ENCODE measurements at places on chromosomes 12 and 14. TPM values are rescaled to one million over a fixed set of nuclear protein-coding genes. Genes with fewer than 3 reads are reported as not detected.

DNA sequence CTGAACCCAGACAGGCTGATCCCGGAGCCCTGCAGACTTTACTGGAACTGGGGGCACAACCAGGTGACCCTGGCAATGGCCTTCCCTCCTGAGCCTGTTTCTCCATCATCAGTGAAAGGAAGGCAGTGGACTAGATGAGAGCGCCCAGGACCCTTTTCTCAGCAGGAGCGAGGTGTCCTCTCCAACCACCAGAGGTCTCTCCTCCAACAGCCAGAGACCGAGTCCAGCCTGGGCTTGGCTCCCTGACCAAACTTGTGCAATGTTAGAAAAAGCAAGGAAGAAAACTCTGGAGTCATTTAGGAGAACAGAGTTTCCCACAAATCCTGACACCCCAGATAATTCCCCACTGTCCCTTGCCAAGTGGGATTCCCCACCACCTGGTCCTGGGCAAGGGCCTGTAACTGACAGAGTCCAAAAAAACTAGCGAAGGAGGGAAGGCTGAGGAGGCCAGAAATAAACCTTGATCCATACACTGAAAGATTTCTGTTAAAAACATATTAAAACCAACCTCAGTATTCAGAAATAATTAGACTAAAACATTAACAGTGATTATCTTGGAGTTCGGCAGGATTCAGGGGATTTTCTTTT lies 9.0 kb downstream of the RPS6KL1 start:
- DNase-seq = peak; percentile 90

Gene IL23A
- 0.19 TPM for polyA plus RNA-seq

GRCh38 chr12:118694128-118694775 lies 287.1 kb upstream of the SRRM4 start:
- DNase-seq = no peak

Gene HVCN1
- polyA plus RNA-seq = 3.1 TPM

- peak; percentile 64 for DNase-seq
These were observed 1.9 kb upstream of the PIWIL1 start for GRCh38 chr12:130335517-130336392.

Gene KCNH3
- 0.09 TPM for polyA plus RNA-seq

Gene SMAGP
- polyA plus RNA-seq = 41.0 TPM

DNA sequence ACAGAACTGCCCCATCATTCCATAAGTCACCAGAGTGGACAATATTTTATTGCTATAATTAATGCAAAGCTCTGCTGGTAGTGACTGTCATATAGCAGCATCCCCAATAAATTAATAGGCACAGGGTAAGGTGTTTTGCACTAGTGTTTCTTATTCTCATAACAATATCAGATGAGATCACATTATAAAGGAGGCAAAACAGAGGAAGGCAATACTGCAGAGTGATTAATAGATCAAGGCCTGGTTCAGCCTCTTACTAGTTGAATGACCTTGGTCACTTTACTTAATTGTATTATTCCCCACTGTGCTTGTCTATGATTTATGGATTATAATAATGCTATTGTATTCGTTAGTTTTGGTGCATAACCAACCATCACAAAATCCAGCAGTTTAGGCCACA lies 784.8 kb downstream of the VRK1 start:
- no peak for DNase-seq

Gene CDCA3
- 30.2 TPM for polyA plus RNA-seq

Measured in GM23248 (cell line).